NCI-H524 (cell line): ENCODE measurements at places on chromosomes 7 and 10.

DNA sequence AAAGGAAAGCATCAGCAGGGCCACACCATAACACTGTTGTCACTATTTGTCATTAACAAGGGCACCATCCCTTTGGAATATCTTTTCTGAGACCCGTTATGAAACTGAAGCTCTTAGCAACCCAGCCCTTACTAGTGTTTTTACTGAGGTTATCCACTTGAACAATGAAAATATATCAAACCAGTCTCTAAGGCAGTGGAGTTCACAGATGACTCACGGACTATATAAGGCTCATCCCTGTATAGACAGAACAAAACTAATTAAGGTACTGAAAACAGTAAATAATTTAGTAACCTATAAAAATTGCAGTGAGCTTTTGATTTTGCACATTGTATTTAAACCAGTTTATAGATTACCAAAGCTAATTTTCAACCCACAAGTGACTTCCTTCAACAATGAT is 196.0 kb downstream of the ELAPOR2 start:
- DNase-seq: no peak

- DNase-seq: no peak
These were observed 161.9 kb downstream of the PRKCQ start for GRCh38 chr10:6418167-6418566.

GRCh38 chr7:29516491-29516890 is 47.1 kb upstream of the PRR15 start:
- no peak for DNase-seq

DNA sequence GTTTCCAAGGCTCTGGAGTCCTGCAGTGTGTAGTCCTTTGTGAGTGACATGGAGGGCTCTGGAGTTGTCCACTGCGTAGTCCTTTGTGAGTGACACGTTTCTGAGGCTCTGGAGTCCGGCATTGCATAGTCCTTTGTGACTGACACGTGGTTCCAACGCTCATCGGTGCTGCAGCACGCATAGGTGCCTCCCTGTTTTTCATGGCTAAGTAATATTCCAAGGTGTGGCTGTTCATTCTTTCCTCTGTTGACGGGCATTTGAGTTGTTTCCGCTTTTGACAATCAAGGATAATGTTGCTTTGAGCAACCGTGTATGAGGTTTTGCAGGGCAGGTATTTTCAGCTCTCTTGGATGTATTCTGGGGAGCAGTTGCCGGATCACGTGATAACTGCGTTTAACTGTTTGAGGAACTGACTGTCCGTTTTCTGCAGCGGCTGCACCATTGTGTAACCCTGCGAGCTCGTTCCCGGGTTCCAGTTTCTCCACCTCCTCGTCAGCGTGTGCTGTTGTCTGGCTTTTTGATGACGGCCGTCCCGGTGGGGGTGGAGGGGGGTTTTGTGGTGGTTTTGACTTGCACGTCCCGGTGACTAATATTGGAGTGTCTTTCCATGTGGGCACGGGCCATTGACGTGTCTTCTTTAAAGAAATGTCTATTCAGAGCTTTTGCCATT is 21.1 kb downstream of the FAM20C start:
- DNase-seq: no peak
